ENCODE measurements at places on chromosomes 16 and 17.
A peak's percentile ranks its signal among the peaks of the same experiment; 100 is the strongest.

- DNase-seq, result no peak
These were observed 16.5 kb downstream of the DBNDD1 start for GRCh38 chr16:90002759-90003158.

DNA sequence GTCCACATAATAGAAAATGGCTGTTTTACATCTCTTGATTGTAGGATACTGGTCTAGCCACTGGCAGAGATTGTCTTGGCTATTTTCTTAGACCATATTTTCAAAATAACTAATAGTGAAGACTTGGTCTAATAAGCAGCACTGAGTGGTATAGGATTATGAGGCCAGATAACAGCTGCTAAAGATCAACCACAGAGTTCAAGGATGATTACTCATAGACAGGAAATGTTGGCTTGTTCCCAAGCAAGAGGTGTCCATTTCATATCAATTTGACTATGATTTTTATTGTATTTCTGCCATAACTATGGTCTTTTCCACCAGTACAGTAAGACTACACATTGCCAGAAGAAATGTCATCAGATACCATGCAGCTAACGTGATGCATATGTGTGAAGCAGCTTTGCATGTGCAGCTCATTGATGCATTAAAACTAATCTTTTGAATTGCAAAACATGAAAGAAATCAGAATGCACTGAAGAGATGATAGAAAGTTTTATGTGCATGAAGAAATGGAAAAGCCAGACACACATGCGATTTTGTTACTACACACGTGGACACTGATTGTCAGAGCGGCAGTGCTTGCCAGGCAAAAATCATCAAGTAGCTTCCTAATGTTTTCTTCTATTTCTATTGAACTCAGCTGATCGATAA lies 693.3 kb downstream of the CDH11 start:
- DNase-seq, result no peak

- DNase-seq, result no peak
These were observed 6.7 kb downstream of the SNN start for GRCh38 chr16:11674818-11675560.

GRCh38 chr17:30323895-30324319 lies 9.9 kb downstream of the TMIGD1 start:
- DNase-seq, result no peak

DNA sequence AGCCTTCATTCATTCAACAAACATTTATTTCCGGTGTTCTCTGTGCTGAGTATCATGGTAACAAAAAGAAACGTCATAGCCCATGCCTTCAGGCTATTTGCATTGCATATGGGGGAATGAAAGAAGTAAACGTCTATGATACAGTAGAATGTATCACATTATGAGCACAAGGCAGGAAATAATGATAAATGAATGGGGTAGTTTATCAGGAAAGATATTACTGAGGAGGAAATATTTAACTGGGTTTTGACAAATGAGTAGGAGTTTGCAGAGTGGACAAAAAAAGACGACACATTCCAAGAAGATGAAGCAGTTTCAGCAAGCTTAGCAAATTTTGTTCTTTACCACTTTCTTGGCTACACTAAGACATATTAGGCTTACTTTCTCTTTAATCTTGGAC lies 1.3 kb upstream of the KRTAP4-7 start:
- no peak for DNase-seq

DNA sequence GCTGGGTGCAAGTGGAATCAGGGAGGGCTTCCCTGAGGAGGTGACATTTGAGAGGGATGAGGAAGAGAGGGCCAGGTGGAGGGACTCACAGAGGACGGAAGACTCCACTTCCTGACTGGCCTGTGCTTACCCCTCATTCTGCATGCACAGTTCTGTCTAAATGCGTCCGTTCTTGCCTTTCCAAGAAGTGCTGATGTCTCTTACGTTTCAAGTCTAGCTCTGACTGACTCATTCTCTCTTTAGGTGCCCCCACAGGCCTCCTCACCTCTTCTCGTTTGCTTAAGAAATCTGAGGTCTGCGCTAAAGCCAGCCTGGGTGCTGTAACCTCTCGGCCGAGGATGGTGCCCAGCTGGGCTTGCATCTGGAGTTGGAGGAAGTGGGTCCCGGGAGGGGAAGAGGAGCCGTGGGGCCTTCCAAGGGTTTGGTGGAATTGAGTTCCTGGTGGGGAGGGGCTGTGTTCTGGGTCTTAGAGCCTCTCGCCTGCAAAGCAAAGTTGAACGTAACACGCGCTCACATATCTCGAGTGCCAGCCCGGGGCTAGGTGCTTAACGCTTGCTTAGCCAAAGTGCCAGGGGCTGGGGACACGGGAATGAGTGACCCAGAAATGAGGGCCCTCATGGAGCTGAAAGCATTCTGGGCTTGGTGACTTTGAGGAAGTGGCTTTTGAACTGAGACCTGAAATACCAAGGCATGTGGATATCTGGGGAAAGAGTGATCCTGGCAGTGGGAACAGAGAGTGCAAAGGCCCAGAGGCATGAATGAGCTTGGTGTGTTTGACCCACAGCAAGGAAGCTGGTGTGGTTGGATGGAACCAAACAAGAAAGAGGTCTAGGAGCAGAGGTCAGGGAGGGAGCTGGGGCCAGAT lies 4.8 kb downstream of the IL4R start:
- no peak for DNase-seq

GRCh38 chr16:47886631-47887415 lies 269.0 kb downstream of the ABCC12 start:
- peak; percentile 9 for DNase-seq

GRCh38 chr17:66799849-66800537 lies 34.9 kb upstream of the CACNG5 start:
- no peak for DNase-seq

DNA sequence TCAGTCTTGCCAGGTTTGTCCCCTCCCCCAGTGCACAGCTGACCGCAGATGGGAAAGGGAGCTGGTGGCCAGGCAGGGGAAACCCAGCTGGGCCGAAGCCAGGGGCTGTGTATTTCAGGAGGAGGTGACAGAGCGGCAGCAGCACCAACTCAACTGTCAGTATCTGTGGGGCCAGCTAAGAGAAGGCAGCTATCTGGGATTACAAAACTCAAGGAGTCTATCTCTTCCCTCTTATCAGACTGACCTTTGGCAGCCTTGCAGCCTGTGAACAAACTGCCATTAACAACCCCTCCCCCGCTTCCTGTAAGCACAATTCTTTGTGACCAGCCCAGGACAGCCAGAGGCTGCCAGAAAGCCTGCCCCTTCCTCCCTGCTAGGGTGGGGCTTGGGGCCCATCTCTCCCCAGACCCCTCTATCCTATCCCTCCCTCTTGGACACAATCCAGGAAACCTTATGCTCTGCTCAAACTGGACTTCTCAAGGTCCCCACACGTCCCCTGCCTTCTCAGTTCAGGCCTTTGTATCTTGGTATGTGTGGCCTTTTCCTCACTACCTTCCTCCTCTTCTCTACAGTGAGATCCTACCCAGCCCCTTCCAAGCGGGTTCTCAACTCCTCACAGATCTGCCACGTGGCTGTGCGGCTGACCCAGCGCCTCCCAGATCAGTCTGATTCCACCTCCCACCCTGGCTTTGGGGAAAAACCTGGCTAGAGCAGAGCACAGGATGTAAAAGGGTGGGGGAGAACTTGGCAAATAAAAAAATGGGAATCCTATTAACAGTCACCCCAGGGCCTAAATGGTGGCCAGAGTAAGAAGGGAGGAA lies 10.5 kb downstream of the ST3GAL2 start:
- DNase-seq, result peak; percentile 52

DNA sequence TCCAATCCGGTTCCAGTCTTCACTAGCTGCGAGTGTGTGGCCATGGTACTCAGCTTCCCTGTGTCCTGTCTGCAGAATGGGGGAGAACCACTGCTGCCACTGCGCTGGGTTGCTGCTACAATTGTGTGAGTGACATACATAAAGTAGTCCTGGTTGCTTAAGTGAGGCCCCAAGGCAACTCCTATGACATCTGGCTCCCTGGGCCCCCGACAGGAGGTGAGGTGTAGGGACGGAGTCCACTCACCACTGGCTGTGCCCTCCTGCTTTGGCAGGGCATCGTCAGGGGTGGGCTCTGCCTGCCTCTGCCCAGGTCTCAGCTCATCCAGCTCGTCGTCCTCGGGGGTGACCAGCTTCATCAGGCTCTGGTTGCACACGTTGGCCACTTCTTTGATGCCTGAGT lies 20.4 kb downstream of the VAC14 start:
- DNase-seq, result no peak

DNA sequence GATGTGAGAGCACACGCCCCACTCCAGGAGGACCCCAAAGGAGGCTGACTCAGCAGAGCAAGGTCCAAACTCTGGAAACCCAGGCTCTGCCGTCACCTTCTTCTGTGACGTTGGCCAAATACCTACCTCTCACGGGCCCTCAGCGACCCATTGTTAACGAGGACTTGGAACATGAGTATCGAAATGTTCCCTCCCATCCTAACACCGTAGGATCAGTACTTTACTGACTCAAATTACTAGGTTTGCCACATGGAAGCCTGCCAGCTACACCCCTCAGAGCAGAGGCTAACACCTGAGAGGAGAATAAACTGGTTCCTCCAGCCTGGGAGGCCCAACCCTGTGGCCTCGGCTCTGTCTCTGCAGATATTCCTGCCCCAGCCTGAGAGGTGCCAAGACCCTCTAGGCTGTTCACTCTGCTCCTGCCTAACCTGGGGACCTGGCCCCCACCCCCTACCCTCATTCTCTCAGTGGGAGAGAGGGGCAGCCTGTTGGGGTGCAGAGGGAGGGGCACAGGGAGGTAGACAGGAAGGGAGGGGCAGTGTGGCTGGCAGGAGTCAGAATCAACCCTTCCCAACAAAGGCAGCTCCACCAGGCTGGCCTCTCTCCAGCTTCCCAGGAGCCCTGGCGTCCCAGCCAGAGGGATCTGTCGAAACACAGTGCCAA lies 4.4 kb downstream of the PITPNM3 start:
- no peak for DNase-seq

GRCh38 chr16:78183437-78184237 lies 84.2 kb downstream of the WWOX start:
- DNase-seq, result peak; percentile 88

DNA sequence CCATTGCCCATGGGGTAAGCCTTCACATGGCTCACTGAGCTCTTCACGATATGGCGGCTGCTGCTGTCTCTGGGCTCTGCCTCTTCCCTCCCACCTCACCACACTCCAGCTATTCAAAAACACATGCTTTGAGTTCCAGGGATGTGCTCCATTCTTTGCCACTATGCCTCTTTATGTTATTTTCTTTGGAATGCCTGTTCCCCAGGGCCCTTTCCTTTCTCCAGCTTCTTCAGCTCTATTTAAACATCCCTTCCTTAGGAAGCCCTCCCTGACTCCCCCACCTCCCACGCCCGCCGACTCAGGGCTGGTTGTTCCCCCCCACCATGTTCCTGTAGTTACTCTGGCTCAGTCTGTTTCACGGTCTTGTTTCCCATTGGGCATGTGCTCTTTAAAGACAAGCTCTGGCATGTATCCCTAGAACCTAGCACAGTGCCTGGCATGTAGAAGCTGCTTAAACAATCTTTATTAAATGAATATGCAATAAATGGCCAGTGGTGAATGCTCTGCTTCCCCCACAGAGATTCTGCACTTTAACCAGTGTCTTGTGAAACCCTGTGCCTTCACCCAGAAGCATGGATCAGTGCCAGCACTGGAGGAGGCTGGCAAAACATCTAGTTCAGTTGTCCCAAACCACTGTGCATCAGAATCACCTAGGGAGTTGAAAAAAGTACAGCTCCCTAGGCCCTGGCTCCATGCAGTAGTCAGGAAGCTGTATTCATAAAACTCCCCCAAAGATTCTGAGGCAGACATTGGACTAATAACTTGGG lies 6.9 kb downstream of the MYCBPAP start:
- no peak for DNase-seq

DNA sequence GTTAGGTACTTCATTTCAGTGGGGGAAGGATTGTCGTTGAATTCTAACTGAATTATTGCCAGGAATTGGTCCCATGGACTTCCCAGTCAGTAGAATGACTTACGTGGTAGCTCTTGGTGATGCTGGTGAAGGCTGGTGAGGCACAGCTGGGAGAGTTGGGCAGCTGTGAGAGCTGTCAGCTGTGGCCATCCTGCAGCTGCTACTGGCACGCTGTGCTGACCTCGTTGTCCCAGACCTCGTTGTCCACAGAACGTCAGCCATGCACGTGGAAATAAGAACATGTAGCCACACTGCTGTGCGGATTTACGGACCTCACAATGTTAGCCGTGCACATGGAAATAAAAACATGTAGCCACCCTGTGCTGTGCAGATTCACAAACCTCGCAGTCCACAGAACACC lies 102.3 kb downstream of the NPIPB11 start:
- DNase-seq, result no peak

DNA sequence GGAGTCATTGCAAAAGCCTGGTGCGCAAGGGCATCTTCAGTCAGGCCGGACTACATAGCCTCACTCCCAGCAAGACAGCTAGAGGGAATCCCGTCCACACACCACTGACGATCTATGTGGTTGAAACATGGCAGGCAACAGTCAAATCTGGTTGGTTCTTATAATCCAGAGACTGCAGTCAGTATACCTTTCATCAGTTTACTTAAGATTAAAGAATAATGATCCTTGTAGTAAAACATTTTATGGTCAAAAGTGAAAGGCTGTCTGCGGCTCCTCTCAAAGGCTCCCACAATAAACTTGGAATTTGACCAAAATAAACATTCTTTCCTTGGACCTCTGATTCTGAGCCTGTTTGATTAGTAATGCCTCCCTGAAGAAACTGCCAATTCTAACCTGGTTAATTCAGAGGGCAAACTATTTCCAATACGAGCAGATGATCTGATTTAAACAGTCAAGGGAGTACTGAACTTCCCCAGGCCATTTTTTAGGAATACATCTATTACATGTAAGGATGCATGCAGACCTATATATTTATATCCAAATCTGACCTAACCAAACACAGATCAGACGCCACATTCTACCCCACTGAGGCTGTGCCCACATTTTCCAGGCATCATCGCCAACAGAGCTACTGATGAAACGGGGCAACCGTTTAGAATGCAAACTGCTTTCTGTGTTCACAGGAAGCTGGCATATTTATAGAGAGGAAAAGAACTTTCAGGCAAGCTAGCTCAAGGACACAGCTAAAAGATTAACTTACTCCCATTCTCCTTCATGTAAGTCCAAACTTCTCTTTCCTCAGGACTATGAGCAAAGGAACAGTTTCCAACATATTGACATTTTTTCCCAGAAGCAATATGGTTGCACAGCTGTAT lies 15.3 kb upstream of the TXNDC11 start:
- no peak for DNase-seq

GRCh38 chr16:74999609-75000480 lies 1.0 kb downstream of the ZNRF1 start:
- DNase-seq, result no peak

DNA sequence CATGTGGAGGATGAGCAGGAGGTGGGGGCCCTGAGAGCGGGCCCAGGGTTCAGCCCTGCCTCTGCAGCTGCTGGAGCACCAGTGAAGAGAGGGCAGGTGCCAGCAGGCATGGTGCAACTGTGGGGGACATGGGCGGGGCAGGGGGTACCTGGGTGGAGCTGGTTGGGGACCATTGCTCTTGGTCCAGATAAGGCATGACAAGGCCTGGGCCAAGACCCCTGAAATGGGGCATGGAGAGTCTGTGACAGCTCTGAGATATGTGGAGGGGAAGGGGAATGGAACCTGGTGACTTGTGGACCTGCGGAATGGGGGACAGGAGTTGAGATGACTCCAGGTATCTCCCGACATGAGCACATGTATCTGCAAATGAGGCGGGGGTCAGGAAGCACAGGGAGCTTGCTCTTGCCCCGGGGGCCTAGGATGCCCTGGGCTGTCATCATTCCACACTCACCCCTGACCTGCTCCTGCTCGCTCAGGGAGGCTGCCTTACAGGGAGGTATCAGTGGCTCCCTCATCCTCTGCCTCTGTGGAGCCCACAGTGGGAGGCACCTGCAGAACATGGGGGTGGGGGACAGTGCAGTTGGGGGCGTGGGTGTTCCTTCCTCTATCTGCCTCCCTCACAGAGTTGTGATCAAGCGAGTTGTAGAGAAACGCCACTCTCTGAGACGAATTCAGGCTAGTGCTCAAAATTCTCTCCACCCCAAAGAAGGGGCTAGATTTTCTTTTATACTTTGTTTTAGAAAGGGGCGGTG lies 40.2 kb downstream of the TMEM235 start:
- no peak for DNase-seq
